ENCODE measurements at places on chromosomes 3 and 15.

DNA sequence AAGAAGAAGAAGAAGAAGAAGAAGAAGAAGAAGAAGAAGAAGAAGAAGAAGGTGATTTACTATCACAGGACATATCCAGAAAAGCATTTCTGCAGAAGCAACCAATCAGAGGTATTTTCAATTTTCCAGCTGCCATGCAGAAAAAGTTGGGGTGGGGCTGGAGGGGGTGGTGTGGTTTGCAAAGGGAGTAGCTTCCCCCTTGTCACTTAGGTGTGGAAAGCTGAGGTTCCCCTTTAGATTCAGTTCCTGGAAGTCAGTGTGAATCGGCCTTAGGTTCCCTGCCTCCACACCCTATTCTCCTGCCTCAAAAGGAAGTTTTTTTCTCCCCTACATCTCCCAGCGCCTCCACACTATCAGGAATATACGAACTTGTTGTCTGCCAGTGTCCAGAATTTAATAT is 276.7 kb upstream of the ARRDC4 start:
- no peak for DNase-seq

- DNase-seq: no peak
Measured at GRCh38 chr3:137165117-137165806, 207.5 kb downstream of the IL20RB start.

GRCh38 chr3:76495216-76495615 is 544.7 kb upstream of the ROBO2 start:
- no peak for DNase-seq

- no peak for DNase-seq
Measured at GRCh38 chr3:10762611-10763247, 53.3 kb upstream of the SLC6A11 start.

GRCh38 chr15:75577401-75578172 is 1.5 kb downstream of the PTPN9 start:
- no peak for DNase-seq

GRCh38 chr3:149898771-149899170 is 71.9 kb downstream of the PFN2 start:
- no peak for DNase-seq

DNA sequence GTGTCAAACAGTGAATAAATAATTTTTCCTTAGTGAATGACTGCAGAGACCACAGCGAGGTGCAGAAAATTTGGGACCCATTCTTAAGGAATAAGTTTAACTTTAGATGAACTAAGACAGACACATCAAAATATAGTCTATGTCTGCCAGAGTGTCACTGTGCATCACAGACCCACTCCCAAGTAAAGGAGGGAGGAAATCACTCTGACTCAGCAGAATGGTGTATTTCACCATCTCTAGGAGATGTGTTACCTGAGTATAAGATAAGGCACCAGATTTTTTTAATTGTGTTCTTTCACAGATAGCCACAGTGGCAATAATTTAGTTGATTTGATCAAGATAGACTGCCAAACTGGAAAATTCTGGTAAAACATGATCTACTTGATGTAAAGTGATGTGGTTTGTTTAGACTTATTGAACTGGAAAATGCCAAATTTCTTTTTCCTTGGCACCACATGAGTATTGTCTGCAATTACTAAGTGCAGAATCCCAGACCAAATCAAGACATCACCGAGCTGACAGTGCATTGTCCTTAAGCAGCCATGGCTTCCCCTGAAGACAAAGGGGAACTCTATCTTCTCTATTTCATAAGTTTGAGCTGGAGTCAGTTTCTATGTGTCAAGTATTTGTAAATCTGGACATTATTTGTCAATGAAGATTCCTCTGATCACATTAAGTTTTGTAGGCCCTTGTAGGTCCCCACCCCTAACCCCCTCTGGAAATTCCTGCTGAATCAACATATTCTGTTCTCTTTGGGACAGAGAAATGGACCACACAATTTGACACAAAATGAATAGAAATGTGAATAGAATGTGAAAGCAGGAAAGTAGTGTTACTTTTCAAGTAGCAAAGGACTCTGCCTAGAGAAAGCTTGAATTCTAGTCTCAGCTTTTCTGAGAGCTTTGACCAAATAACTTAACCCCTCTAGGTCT is 47.6 kb downstream of the TIPARP start:
- DNase-seq: no peak

GRCh38 chr3:69748503-69748902 is 9.2 kb downstream of the MITF start:
- no peak for DNase-seq

DNA sequence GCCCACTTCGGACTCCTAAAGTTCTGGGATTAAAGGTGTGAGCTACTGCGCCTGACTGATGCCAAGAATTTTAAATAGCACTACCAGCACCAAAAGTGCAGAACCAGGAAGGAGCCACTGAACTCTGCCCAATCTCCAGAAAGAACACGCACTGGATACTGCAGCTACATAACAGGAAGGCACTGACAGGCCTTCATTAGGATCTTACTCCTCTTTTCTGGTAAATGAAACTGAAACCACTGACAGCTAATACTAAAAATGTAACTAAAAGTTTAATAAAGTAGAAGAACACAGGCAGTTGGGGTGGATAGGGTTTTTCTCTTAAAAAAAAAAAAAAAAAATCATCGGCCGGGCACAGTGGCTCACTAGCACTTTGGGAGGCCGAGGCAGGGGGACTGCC is 74.1 kb upstream of the CHRM5 start:
- no peak for DNase-seq

GRCh38 chr3:44893097-44893496 is 18.7 kb downstream of the TGM4 start:
- no peak for DNase-seq

DNA sequence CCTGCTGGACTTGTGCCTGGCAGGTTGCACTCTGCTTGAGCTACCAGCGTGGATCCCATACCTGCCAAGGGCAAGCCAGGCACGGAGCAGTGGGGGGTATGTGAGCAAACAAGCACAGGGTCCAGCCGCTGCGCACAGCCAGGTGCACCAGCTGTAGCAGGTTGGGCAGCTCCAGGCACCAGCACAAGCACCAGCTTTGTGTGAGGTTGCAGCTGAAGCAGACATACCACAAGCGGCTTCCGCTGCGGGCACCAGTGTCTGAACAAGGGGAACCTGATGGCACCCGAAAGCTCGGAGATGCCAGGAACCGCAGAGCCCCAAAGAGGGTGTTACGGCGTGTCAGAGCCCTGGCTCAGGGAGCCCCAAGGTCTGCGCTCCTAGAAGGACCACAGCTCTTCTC is 472.7 kb upstream of the ARL6 start:
- DNase-seq: no peak

GRCh38 chr3:71310980-71311660 is 272.4 kb downstream of the FOXP1 start:
- no peak for DNase-seq

- DNase-seq: no peak
Measured at GRCh38 chr15:69320977-69321554, 22.4 kb downstream of the PAQR5 start.

DNA sequence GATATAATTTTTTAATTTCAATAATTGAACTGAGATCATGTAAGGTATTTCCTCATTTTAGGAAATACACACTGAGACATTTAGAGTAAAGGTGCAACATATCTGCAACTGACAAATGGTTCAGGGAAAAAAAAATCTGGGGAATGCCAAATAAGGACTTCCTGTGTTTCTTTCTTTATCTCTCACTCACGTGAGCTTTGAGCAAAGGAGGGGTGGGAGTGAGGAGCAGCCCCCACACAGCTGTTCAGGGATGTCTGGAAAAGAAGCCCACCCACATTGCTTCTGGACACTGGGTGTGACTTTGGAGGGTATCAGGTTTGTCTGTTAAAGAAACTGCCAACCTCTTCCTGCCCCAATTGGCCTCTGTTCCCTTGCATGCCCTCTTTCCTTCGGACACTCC is 5.6 kb upstream of the TP63 start:
- DNase-seq: no peak

DNA sequence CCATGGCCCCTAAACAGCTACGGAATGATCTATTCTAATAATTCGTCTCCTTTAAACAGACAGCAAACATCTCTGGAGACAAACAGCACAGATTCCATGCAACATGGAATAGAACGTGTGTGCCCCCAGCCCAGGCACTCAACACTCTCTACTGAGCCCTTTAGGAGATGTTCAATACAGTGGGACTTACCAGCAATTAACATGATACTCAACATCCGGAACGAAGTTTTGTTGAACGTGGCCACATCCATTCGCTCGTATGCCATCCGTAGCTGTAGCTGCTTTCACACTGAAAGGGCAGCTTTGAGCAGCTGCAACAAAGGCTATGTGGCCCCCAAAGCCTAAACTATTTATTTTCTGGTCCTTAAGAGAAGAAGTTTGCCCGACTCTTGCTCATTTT is 3.5 kb downstream of the ADAMTS17 start:
- DNase-seq: no peak

GRCh38 chr3:183435661-183436060 is 7.2 kb upstream of the MCF2L2 start:
- DNase-seq: no peak

DNA sequence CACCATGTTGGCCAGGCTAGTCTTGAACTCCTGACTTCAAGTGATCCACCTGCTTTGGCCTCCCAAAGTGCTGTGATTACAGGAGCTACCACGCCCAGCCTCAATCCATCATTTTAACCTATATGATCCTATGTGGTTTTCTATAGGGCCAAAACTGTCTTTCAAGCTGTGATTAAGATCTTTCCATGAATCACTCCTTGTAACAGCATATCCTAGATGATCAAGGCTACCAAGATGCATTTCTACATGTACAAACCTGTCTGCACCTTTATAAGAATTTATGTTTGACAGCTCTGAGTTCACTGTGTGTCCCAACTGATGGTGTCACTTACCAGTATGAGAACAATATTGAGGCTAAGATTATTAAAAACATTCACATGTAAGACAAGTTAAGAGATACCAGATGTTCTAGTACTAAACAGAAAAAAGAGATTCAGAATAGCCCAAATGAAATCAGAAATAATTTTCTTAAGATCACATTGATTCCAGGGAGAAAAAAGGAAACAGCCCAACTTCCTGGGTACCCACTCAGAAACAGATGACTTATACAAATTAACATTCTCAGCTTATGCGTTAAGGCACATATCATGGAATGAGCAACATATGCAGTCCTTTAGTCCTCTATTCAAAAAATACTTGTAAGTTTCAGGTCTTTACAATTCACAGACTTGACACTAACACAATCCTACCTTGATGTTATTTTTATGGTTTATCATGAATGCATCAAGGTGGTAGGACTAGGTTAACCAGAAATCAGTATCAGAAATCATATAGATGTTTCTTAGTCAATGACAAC is 24.8 kb upstream of the PPIB start:
- no peak for DNase-seq

DNA sequence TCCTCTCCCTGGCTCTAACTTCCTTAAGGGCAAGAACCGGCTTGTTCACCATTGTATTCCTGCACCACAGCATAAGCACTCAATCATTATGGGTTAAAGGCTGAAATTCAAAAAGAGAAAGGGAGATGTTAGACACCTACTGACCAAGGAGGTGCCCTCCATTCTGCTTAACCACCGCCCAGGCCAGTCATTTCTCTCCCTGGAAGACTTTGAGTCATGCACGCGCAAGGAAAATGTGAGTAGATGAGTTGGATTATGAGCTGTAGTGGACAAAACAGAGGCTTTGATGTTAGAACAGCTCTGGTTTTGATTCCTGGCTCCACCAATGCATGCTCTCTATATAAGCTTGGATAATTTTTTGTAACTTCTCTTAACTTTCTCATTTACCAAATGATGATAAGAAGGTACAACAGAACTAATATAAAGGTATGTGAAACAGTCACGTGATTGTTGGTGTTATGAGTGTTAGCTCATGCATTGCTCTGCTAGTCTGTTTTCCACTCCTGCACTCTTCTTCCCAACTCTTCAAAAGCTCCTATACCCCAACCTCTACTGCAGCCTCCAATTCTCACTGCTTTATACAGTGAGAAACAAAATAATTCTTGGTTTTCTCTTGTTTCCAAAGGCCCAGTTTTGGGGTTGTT is 148.4 kb upstream of the ATP11B start:
- DNase-seq: no peak

GRCh38 chr3:170096342-170096741 is 58.5 kb downstream of the GPR160 start:
- DNase-seq: no peak

GRCh38 chr3:107931326-107931725 is 159.5 kb downstream of the CD47 start:
- no peak for DNase-seq

DNA sequence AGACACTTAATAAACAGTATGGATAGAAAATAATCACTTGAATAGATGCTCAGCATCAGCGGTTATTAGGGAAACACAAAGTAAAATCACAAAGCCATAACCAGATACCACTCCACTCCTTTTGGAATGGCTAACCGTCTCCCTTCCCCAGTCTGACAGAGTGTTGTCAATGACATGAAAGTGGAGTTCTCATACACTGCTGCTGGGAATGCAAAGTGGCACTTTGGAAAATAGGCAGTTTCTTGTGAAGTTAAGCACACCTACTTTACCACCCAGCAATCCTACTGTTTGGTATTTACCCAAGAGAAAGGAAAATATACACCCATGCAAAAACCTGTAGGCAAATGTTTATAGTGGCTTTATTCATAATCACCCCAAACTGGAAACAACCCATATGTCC is 81.0 kb upstream of the KLHL25 start:
- no peak for DNase-seq

GRCh38 chr3:76673171-76673570 is 366.7 kb upstream of the ROBO2 start:
- no peak for DNase-seq

DNA sequence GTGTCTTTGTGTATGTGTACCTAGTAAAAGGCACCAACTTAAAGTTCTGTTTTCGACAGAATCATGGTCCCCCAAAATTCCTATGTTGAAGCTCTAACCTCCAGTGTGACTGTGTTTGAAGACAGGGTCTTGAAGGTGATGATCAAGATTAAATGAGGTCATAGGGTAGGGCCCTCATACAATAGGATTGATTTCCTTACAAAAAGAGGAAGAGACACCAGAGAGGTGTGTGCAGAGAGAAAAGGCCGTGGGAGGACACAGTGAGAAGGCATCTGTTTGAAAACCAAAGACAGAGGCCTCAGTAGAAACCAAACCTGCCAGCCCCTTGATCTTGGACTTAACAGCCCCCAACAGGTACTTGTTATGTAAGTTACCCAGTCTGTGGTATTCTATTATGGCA is 52.0 kb upstream of the CORO2B start:
- no peak for DNase-seq

DNA sequence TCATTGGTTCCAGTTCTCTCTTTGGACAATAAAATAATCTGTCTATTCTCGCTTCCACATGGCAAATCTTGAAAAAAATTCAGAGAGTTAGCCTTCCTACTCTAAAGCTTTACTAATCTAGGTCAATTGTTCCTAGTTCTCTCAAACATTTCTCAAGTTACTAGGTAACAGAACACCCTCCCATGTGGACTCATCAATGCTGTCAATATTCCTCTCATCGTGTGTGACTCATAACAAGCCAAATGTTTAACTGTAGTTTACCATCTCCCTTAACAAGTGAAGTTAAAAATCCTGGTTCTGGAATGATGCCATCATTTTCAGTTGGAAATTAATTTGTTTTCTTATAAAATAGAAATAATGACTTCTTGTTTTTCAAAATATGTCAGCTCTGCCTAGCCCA is 438.6 kb downstream of the ROBO1 start:
- no peak for DNase-seq

DNA sequence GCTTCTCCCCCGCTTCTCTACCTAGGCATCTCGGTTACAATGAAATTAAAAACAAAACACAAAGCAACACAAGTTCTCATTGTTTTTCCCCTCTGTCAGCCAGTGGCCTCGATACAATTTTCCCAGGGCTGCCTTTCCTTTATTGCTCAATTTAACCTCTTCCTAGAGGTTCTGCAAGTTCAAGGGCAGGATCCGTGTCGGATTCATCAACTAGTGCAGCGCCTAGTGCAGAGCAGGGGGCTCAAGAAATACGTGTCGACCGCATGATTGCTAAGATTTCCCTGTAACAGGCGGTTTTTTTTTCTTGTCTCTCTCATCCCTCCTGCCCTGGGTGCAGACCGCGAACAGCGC is 1.4 kb upstream of the BHLHE40 start:
- no peak for DNase-seq
